Liver (tissue), 10 donors: ENCODE measurements at places on chromosomes 1 and 21.

GRCh38 chr1:97999320-97999719 lies 78.5 kb upstream of the DPYD start:
- DNase-seq, result no peak

- DNase-seq, result no peak
Measured at GRCh38 chr1:18723206-18723605, 92.6 kb downstream of the PAX7 start.

DNA sequence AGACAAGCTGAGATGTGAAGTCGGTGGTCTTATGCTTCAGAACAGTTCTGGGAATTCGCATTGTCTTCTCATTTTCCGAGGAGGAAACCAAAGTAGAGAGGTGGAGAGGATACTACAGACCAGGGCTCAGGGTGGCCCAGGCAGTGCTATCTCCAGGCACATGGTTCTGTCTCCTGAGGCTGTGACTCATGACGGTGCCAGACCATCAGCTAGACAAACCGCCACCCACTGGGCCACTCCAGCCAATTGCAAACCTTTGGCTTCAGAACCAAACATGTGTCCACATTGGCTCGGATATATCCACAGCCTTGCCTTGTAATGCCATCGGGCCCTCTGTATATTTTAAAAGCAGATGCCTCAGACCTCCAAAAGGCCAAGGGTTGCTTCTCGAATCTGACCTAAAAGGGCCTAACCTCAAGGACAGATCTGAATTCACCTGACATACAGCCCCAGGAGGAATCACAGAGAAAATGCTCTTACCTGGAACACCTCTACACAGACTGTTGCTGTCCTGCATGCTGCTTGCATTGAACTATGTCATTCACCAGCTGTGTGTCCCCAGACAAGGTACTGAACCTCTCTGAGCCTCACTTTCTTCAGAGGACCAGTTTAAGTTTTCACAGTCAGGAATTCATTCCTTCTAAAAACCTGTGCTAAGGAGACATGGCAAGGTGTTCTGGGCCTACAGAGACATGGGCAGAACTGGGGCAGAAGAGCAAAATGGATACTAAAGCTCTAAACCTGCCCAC lies 224.9 kb upstream of the JUN start:
- DNase-seq, result no peak

GRCh38 chr1:27367160-27367650 lies 444 bp upstream of the MAP3K6 start:
- DNase-seq, result no peak

- no peak for DNase-seq
Measured at GRCh38 chr21:42219606-42220137, 732 bp downstream of the ABCG1 start.

DNA sequence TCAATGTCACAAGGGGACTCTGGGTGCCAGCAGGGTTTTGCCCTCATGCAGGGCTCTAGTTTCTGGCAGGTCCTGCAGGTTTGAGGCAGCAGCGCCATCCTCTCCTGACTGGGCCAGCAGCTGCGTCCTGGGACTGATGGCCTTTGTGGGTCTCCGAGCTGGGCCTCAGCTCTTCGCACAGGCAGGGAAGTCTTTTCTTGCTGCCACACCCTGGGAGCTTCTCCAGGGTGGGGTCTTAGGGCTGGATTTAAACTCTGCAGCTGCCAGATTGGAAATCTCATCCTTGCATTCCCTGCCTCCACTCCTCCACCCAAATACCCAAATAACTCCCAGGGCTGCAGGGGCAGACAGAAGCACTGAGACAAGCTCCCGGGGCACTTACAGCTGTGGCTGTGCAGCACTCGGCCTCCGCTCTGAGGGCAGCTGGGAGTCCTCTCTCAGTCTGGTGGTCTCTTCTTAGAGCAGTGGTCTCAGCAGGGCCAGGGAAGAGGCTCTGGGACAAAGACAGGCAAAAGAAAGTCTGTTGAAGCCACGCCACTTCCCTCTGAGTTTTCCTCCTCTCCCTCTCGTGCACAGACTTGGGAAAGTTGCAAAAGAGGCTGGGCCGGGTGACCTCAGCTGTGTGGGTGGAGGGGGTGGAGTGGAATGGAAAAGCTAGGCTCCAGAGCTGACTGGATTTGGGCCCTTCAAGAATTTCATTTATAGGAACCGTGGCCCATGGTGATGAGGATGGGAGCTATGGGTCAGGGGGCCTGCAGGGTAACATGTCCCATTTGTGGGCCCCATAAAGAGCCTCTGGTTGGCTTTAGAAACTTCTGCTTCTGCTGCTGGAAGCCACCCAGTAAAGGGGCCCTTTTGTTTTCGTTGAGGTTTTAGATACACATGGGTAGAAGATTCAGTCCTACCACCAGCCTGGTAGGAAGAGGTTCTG lies at the start of gene RAB7B:
Gene RAB7B, minus strand, starts transcription at position 525 of the 931 bp plus-strand sequence. CDS start 9,260 bp downstream, outside the sequence.
- peak; percentile 41 for DNase-seq

DNA sequence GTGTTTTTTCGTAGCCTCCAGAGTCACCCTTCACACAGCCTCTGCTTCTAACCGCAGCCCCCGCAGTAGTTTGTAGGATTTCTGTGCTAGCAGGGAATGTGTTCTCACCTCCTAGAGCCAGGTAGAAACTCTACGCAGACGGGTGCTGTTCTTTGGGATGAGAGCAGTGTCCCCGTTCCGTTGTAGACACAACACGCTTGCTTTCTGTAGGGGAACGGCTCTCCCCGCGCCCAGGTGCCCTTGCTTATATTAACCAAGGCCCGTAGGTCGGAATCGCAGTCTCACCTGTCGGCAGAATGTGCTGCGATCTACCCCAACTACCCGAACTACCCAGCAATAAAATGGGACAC lies 111.8 kb upstream of the NBPF11 start:
- DNase-seq, result no peak

GRCh38 chr1:185526344-185527307 lies 207.6 kb upstream of the HMCN1 start:
- DNase-seq, result no peak

DNA sequence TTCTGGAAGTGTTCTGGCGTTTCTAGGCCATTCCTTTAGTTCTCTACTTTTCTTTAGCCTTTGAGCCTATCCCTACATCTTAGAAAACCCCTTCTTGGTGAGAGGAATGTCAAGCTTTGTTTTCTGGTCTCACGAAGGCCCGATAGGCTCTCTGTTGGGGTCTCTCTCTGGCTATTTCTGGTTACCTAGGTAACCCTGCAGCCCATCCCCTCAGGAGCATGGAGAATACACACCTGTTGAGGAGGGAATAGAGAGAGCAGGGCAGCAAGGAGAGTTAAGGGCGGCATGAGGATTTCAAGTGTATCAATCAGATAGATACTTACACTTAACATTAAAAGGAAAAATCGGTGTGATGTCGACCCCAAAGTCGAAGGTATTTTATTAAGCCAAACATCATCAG lies 45.7 kb downstream of the LRRC8D start:
- no peak for DNase-seq

DNA sequence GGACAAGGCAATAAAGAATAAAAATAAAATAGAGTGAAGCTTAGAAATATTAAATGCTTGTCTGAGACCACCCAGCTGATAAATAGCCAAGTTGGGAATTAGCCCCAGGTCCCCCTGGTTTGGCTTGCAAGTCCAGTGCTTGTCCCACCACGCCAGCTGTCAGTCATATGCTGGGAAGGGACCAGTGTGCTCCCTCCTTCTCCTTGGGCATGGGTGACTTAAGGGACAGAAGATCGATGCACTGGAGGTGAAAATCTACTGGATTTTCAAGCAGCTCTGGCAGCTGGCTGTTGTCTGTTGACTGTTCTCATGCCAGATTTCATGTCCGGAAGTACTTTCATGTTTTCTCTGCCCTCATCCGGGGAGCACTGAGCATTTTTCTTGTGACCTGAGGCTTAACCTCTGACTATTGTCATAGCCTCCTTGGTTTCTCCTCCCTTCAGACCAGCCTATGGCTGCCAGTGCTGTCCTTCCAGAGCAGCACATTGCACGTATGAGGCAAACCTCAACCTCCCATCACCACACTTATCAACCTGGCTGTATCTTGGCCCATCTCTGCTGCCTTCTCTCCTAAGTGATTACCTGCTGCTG lies 12.4 kb downstream of the LMOD1 start:
- no peak for DNase-seq

GRCh38 chr21:46299167-46299566 lies 13.0 kb downstream of the YBEY start:
- no peak for DNase-seq

DNA sequence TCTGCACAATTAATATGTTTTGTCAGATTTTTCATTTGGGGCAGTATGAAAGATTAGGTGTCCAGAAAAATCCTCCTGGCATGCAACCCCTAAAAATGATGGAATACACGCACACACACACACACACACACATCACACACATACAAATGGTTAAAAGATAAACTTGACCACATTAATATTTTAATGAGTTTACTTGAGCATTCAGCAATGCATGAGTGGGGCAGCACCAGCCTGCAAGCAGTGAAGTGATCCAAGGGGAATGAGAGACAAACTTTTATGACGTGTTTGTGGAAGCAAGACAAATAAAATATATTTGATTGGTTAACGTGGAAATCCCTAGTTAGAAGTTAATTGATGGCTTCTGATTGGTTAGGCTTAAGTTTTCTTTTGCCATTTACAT lies 29.1 kb upstream of the SOAT1 start:
- DNase-seq, result no peak

GRCh38 chr1:44664730-44665370 lies 9.4 kb downstream of the TMEM53 start:
- DNase-seq, result no peak

- DNase-seq, result no peak
Measured at GRCh38 chr1:61569303-61569621, 155.7 kb downstream of the TM2D1 start.

DNA sequence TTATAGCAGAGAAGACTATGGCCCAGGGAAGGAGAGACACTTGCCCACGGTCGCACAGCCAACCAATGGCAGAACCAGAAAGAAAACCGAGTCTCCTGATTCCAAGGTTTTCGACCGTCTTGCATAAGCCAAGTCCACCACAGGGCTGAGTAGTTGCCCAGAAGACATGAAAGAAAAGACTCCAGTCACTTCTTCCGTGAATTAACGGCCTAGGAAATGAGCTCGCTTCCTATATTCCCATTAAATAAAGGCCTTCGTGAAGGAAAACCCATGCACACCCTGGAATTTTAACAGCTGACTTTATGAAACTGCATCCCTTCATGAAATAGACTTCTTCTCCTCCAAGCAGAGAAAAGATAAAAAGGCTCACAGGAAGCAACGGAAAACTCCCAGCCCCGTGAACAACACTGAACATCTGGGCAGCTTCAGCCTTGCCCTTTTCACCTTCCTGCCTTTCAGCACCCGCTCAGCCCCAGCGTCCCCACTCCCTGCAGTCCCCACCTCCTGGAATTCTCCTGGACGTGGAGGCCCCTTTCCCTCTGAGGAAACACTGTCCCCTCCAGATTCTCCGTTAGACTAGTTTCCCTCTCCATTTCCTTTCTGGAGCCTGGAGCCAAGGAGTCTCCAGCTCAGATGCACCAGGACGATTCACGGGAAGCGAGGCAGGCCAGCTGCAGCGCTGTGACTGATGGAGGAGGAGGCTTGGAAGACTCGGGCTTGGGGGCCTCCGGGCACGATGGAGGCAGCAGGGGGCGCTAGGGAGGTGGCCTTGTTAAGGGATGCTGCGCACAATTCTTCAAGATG lies 2.7 kb upstream of the MYOC start:
- peak; percentile 86 for DNase-seq

- DNase-seq, result no peak
Measured at GRCh38 chr1:236639686-236640085, 35.4 kb upstream of the HEATR1 start.

- DNase-seq, result no peak
Measured at GRCh38 chr1:31442648-31442994, 29.6 kb downstream of the SERINC2 start.

DNA sequence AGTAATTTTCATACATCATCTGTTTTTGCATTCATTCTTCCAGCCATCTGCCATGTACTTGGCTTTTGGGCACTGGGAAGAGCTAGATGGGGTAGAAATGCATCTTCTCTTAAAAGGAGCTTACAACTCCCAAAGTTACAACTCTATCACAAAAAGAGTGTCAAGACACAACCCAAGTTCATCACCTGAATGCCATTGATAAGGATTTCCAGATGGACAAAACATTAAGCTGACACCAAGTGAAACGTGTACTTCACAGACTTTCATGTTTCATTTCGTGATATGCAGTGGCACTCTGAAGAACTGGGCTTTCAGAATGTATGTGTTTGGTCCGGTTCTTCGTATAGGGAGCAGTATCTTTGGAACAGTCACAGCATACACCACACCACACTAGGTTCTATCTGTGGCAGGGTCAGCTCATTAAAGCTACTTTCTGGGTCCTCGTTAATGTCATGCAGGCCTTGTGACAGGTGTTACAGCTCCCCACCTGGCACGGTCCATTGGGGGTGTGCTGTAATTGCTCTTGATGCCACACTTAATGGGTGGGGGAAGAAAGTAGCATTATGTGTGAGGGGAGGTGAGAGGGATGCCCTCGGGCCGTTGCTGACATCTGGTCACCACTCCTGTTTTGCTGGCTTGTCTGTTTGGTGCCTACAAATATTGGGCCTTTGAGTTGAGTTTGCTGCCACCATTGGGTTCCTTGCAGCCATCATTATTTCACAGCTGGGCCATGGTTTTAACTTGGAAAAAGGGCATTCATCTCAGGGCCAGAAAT lies 164.9 kb downstream of the NFIA start:
- no peak for DNase-seq

DNA sequence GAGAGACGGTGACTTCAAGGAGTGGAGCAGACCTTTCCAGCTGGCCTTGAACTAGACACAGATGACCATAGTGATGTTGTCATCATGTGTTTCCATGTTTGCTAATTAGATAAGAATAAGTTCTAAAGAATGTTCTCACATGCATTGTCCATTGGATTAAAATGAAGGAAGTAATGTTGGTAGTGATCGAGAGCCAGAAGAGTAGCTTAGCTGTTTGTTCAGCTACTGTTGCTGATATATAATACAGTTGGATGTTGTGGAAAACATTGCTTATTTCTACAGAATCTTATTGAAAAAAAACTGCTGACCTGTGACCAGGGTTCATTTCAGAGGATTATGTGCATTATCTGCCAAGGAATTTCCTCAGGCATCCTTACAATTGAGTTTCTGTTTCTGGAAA lies 249.1 kb upstream of the POGK start:
- no peak for DNase-seq

GRCh38 chr1:214331180-214331579 lies 50.2 kb downstream of the SMYD2 start:
- DNase-seq, result no peak

DNA sequence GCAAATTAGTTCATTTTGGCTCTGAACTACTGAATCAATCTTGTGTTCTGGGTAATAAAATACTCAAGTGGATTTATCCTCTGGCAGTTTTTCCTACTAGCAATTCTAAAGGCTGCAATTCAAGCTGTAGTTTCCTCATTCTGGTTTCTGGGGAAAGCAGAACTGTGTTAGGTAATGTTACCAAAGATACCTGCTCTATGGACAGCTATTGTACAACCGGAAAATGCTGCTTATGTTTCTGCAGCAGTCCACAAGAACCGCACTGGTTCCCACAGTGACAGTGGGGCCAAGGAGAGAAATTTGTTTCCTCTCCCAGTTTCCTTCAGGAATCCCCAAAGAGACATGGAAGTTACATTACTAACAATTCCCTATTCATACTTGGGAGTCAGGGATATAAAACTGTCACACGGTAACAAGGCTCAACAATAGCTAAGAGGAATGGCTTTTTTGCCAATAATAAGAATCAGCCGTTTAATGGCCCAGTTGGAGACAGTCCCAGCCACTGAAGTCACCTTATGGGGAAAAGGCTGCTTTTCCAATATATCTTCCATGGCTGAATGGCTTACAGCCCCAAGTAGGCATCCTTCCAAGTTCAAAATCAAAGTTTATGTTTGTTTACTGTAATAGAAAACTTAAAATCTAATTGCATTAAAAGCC lies 52.6 kb downstream of the PCNX2 start:
- no peak for DNase-seq

- no peak for DNase-seq
Measured at GRCh38 chr1:236536540-236536939, 12.8 kb downstream of the LGALS8 start.
